CD4-positive, alpha-beta T cell treated with Interleukin-4 for 1 hour (primary cell): ENCODE measurements at places on chromosomes 13 and 19.
A peak's percentile ranks its signal among the peaks of the same experiment; 100 is the strongest.

- no peak for DNase-seq
Observed at GRCh38 chr13:97889803-97890202, 63.7 kb upstream of the IPO5 start.

GRCh38 chr13:20001366-20002190 lies 43.1 kb downstream of the ZMYM2 start:
- DNase-seq = no peak

DNA sequence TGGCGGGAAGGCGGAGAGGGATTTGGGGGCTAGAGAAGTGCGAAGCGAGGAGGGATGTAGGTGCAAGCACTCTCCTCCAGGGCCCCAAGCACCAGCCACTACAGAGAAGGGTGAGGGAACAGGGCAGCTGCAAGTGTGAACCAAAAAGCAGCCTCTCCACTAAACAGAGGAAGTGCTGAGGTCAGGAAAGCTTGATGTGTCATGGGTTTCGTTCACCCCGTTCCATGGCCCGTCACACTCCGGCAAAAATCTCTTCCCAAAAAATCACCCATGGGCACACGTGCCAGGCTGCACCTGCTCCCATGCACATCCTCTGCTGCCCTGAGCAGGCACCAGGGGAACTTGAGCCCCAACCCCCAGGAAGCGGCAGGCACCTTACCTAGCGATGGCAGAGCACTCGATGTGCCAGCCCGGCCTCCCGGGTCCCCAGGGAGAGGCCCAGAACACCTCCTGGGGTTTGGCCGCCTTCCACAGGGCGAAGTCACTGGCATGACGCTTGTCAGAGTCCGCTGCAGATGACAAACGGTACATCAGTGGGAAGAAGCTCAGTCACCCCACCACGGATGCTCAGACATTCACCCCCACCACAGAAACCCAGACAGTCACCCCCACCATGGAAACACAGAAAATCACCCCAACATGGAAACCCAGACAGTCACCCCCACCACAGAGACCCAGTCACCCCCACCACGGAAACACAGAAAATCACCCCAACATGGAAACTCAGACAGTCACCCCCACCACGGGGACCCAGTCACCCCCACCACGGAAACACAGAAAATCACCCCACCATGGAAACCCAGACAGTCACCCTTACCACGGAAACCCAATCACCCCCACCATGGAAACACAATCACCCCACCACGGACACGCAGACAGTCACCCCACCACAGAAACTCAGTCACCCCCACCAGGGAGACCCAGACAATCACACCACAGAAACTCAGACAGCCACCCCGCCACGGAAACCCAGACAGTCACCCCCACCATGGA lies 29.0 kb downstream of the CARS2 start:
- DNase-seq = peak; percentile 4

- no peak for DNase-seq
Observed at GRCh38 chr19:35955881-35956634, 19.9 kb downstream of the LRFN3 start.

- DNase-seq = no peak
Observed at GRCh38 chr13:72804301-72804700, 22.4 kb downstream of the PIBF1 start.

DNA sequence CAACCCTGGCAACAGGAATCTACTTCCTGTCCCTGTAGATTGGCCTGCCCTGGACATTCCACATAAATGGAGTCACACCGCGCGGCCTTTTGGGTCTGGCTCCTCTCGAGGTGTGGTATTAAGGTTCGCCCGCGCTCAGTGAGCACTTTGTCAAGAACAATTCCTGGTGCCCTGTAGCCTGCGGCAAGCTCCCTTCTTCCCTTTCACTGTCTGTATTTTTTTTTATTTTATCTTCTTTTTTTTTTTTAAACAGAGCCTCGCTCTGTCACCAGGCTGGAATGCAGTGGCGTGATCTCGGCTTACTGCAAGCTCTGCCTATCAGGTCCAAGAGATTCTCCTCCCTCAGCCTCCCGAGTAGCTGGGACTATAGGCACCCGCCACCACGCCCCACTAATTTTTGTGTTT lies 28.3 kb downstream of the PEX11G start:
- no peak for DNase-seq

GRCh38 chr19:33683881-33684537 lies 62.3 kb downstream of the CHST8 start:
- DNase-seq = no peak

GRCh38 chr13:111392486-111392885 lies 72.0 kb downstream of the TEX29 start:
- no peak for DNase-seq

- DNase-seq = peak; percentile 46
Observed at GRCh38 chr19:20423381-20424197, 142.0 kb downstream of the ZNF737 start.

DNA sequence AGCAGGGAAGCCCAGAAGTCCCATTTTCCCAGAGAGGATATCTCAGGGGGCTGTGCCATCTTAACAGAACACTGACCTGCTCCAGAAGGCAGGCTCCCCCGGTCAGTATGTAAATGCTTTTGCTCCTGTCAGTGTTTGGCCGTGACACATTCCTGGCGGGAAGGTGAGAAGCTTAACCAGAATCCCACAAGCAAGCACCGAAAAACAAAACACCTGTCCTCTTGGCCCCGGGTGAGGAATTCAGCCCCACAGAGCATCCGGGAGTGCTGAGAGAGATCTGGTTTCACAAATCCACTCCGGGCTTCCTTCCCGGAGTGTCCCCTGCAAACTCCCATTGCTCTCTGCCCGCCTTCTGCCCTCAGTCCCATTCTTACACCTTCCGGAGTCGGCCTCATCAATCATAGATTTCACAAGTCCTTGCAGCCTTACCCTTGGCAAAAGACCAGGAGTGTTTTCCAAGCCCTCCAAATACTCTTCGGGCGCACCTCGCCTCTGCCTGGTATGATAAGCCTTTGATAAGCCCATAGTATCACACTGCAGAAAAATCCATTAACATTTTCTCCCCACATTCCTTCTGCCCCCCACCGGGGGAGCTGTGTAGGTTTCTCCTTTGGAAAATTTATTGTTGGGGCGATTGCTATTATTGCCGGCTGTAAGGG lies 12.2 kb downstream of the TPM4 start:
- no peak for DNase-seq

GRCh38 chr13:112809332-112810315 lies 119.8 kb downstream of the ATP11A start:
- no peak for DNase-seq

GRCh38 chr19:46715620-46715974 lies 1.3 kb downstream of the PRKD2 start:
- DNase-seq = no peak

DNA sequence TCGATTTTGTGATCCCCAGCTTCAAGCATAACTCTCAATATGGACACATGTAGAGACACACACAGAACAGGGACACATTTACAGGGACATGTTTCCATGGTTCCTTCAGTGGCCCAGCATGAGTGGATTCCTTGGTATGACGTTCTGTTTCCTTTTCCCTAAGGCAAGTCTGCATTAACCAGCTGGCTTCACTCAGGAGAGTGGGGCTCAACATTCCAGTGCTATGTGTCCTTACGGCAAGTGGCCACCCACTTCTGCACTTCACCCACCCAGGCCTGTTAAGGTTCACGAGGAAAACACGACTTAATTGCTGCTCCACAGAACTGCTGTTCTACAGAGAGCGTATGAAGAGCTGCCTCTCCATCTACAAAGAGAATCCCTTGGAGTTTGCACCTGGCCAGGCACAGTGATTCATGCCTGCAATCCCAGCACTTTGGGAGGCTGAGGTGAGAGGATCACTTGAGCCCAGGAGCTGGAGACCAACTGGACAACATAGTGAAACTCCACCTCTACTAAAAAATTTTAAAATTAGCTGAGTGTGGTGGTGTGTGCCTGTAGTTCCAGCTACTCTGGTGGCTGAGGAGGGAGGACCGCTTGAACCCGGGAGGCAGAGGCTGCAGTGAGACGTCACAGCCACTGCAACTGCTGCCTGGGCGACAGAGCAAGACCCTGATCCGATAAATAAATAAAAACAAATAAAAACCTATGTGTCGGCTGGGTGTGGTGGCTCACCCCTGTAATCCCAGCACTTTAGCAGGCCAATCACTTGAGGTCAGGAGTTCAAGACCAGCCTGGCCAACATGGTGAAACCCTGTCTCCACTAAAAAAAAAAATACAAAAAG lies 32.5 kb downstream of the BRD4 start:
- no peak for DNase-seq

DNA sequence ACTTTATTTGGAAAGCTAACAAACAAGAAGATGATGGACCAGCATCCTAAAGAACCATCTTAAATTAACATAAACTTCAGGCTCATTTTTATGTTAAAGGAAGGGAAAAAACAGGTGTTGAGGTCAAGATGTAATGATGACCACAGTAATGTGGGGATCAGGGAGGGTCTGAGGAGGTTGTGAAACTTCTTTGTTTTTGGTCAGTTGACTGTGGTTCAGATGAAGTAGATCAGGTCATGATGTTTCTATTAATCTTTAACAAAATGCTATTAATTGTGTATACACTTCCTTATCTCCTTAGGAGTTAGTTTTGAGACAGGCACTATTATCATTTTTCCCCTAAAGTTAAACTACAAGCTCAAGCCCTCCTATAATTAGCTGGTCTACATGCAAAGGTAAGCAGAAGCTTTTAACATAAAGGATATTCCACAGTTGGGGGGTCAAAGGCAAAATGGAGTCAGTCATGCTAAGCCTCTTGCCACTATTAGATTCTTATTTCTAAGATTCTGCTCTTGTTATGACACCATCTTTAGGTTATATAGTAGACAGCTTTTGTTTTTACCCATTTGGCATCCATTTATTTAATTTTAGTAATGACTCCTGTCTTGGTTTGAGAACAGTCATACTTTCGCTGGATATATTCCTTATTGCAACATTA lies 800.1 kb upstream of the PCDH9 start:
- DNase-seq = no peak

DNA sequence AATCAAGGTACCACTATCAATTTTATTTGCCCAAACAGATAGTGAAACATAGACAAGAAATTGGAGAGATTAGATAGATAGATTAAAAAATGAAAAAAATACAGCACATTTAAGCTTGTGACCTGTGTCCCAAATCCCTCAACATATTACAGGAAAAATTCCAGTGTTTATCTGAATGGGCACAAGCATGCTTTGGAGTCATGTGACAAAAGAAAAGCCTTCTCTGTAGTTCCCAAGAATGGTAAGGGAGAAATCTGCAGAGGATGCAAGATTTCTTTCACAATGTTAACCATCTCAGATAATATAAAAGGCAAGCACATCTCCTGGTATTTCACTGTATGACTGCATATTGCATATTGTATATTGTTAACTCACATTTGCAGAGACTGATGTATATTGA lies 168.0 kb downstream of the PCDH9 start:
- DNase-seq = no peak

DNA sequence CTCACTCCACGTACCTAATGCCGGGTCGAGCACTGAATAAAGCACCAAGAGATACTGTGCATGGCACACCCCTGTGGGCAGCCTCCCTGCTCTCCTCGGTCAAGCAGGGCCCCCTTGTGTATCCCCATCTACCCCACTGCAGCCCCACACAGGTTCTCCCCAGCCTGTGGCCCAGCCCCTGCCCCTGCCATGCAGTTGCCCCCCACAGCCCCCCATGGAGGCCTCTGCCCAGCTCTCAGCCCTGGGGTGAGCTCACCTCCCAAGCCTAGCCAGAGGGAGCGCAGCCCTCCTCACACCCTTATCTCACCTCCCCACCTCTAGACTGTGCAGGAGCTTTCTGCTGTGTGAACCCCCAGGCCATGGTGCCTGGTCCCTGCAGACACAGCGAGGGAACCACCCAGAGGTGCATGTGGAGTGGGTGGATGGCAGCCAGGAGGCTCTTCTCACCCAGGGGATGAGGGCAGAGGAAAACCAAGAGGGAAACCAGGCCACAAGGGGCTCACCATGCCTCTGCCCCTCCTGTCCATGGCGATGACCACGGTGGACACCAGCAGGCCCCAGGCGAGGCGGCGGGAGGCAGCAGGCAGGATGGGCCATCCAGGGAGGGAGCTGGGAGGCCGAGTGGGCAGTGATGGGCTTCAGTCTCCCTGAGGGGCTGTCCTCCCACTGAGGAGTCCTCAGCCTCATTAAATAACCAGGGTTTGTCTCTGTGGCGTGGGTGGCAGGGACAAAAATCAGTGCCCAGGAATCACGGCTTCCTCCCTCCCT lies 83.2 kb downstream of the ANKRD10 start:
- no peak for DNase-seq

GRCh38 chr19:43790587-43790986 lies 9.8 kb upstream of the KCNN4 start:
- DNase-seq = no peak

- DNase-seq = no peak
Observed at GRCh38 chr19:53989600-53990533, 1.6 kb upstream of the CACNG6 start.

DNA sequence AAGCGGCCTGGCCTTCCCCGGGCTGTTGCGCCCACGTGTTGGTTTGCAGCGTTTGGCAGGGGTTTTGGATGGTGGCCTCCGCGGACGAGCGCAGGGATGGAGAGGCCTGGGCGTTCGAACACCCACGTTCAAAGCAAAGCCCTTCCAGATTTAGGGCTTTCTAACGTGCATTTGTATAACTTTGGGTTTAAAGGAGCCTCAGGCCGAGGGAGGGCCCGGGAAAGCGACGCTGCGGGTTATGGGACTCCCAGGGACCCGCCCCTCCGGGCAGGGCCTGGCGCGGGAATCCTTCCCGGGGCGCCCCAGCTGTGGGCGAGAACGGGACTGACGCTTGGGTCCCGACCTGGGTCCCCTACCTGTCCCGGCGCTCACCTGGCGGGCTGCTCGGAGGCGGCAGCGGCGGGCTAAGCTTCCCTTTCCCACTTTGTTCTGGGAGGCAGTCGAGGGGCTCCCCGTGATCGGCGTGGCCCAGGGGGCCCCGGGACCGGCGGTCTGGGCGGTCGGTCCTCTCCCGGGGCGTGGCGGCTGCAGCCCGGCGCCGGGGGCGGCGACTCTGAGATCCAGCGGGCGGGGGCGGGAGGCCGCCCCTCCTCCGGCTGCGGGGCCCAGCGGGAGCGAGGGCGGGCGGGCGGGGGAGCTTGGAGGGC lies at the start of gene FBXO17:
Gene FBXO17, minus strand, starts transcription at position 529 of the 647 bp plus-strand sequence. CDS start 25,423 bp downstream, outside the sequence.
- no peak for DNase-seq

GRCh38 chr19:6685482-6685881 lies 15.5 kb upstream of the TNFSF14 start:
- no peak for DNase-seq

DNA sequence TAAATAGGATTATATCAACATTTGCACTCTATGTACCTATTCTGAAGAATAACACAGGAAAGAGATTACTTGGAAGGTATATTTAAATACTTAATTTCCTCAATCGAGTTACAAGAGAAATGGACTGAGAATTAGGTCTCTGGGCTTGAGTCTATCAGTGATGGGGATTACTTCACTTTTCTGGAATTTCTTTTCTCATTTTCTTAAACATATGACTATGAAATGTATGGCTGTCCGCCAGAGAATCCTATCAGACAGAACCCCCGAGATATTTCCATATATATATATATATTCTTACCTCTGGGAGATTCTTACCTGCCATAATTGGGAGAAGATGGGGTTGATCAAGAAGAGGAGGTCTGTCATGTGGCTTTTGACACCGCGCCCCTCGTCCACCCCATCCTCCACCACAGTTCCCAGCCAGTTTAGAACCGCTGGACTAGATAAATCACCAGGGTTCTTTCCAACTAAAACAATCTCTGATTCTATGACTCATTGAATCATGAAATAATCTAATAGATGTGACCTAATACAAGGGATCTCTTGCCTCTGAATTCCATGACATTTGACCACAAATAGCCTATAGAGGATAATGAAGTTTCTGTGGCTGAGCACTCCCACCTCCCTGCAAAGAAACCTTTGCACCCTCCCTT lies 231.3 kb downstream of the TBC1D4 start:
- no peak for DNase-seq
